ENCODE measurements at places on chromosomes 11 and 22. TPM values are rescaled to one million over a fixed set of nuclear protein-coding genes. Genes with fewer than 3 reads are reported as not detected.

Gene SERPING1
- 294 TPM for total RNA-seq

GRCh38 chr11:47131136-47131535, 45.5 kb downstream of the ARFGAP2 start:
- DNase-seq = no peak

GRCh38 chr11:116420770-116421528, 351.8 kb downstream of the BUD13 start:
- no peak for DNase-seq

- peak; percentile 33 for DNase-seq
Measured at GRCh38 chr11:68727783-68728182, 23.5 kb downstream of the TESMIN start.

- no peak for DNase-seq
Measured at GRCh38 chr11:14350215-14350614, 8.8 kb downstream of the RRAS2 start.

DNA sequence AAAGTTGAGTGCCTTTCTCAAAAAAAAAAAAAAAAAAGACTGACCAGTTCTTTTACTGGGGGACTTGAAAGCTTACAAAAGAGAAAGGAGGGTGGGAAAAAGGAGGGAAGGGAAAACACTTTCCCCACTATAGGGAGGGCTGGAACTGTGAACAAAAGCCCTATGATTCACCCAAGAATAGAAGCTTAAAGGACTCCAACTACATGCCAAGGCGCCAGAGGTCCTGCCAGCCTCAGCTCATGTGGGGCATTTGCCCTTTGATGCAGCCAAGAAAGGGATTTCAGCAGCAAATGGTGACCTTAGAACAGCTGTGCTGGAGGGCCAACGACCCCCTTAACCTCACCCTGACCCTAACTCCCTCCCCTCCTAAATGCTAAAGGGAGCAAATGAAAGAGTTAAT, 160.0 kb downstream of the NTM start:
- no peak for DNase-seq

Measured in right cardiac atrium (tissue), 5 donors.